ENCODE measurements at places on chromosomes 4 and X. TPM values are rescaled to one million over a fixed set of nuclear protein-coding genes. Genes with fewer than 3 reads are reported as not detected.

Gene P2RY4
- not detected for total RNA-seq

DNA sequence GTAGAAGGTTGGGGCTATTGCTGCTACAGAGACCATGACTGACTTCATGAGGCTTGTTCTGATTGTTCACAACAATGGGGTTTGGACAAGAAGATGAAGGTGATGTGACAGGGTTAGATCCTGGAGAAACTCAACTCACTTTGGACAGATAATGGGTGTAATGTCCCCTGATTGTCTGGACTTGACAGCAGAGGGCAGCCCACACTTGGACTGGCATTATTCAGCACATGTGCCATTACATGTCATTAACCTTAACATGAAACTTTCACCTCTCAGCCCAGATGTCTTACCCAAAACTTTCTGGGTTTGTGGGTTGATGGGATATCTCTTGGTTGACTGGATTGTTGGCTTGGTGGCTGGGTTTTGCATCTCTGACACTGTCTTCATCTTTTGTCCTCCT, 101.5 kb downstream of the MXRA5 start:
- peak; percentile 17 for DNase-seq

- no peak for DNase-seq
Observed at GRCh38 chrX:30679369-30679768, 26.1 kb downstream of the GK start.

Gene KIT
- 6.7 TPM for total RNA-seq

DNA sequence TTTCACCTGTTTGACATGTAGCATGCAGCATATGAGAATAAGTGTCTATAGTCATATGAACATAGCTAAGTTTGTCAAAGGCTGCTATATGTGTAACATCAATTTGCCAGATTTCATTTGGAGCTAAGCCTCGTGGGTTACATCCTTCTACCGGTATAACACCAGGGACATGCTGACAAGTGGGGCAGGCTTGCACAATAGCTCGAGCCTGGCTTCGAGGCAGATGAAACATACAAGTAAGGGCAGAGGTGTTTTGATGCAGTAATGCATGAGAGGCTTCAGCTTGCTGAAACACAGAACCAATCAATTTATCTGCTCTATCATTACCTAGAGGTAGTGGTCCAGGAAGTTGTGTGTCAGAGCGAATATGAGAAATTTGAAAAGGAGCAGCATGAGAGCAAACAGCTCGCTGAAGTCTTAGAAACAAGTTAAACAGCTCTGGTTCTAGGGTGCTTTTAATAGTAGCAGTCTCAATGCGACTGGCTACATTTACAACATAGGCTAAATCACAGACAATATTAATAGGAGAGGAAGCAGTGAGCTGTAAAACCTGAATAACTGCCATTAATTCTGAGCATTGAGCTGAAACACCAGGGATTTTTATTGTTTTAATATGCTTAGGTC, 14.9 kb upstream of the UGDH start:
- no peak for DNase-seq

Data from GM23248 (cell line).